Fibroblast of skin of right quadriceps (primary cell): ENCODE measurements at places on chromosomes 4 and X.

GRCh38 chrX:97842468-97843199 lies 958.9 kb downstream of the RPA4 start:
- DNase-seq: no peak

- no peak for DNase-seq
These were observed 47.0 kb upstream of the NKAP start for GRCh38 chrX:119990556-119991004.

- peak; percentile 24 for DNase-seq
These were observed at the start of gene ADGRG2 for GRCh38 chrX:19121898-19122640. ADGRG2 (minus strand) TSS chrX:19122468; CDS start chrX:19068834, 53,634 bp downstream.

DNA sequence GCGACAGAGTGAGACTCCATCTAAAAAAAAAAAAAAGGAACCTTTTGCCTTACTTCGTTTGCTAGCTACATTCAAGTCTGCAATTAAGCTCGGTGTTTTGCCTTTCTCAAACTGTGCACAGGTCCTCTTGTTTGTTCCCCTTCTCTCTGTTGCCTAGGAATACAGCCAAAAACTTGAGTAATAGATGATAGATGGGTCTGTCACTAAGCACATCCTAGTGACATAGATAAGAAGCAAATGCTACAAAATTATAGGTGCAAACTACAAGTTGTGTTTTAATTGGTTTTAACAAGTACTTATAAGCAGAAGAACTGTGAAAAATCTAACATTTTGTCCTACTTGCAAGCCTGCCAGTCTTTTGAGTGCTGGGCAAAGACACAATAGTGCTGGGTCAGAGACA lies 95.2 kb downstream of the SNCA start:
- no peak for DNase-seq

GRCh38 chrX:997631-998137 lies 214.8 kb downstream of the CRLF2 start:
- DNase-seq: no peak

DNA sequence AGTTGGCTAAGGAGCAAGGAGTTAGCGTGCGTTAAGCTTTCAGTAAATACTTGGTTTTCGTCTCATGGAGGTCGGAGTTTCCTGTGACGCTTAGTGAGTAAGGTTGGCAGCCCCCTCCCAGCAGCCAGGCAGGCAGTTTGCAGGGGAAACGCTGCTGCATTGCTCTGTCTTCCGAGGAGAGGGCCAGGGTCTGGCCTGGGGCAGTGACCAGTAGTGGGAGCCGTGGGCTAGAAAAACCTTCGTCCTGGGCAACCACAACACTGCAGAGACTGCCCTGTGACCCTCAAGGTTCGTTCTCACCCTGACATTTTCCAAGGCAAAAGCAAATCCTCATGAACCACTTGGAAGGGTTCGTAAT lies 432 bp downstream of the TMEM175 start:
- no peak for DNase-seq

- DNase-seq: peak; percentile 1
These were observed 1.6 kb downstream of the MID2 start for GRCh38 chrX:107827030-107827831.

- DNase-seq: no peak
These were observed 69.3 kb upstream of the HELT start for GRCh38 chr4:184949020-184949419.

GRCh38 chr4:57109847-57110639 lies at the start of gene IGFBP7:
IGFBP7 (minus strand) TSS chr4:57110385; CDS start chr4:57110351, 34 bp downstream.
- DNase-seq: no peak

DNA sequence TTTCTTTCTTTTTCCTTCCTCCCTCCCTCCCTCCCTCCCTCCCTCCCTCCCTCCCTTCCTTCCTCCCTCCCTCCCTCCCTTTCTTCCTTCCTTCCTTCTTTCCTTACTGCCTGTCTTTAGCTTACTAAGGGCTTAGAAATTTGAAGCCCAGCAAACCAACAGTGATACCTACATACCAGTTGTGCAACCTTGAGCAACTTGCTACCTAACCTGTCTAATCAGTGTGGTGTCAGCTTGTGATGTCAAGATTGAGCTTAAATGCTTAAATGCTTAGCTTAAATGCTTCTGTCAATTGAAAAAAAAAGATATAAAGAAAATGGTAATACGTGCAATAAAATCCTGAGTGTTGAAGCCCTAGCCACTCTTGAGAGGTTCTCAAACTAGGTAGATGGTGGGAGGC lies 728.6 kb downstream of the TRIML1 start:
- no peak for DNase-seq

DNA sequence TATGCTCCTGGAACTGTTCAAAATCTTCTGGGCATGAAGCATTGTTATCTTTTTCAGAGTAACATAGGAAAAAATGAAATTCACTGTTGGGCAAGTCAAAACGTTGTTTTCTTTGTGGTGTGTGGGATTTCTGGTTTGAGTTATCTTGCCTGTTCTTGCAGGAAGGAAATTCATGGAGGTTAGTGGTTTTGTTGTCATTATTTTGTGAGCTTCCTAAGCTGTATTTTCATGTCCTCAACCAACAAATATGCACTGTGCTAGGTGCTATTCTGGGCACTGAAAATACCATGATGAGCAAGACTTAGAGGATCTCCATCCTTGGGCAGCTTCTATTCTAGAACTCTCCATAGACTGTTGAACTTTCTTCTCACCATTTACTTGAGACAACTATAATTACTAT lies 16.9 kb downstream of the SPINK2 start:
- DNase-seq: peak; percentile 72

DNA sequence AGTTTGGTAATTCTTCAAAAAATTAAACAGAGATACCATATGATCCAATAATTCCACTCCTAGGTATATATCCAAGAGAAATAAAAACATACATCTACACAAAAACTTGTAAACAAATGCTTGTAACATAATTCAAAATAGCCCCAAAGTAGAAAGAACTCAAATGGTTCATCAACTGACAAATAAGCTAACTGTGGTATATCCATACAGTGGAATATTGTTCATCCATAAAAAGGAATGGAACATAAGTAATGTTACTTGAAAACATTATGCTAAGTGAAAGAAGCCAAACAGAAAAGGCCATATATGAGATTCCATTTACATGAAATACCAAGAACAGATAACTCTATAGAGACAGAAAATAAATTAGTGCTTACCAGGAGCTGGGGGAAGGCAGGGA lies 13.4 kb downstream of the RBBP7 start:
- no peak for DNase-seq

GRCh38 chrX:15465347-15465746 lies 27.8 kb downstream of the PIR start:
- DNase-seq: peak; percentile 45

GRCh38 chr4:141155586-141155985 lies 22.3 kb upstream of the RNF150 start:
- DNase-seq: no peak

GRCh38 chr4:85358831-85359230 lies 116.1 kb upstream of the ARHGAP24 start:
- DNase-seq: no peak

GRCh38 chr4:111228874-111229273 lies 606.0 kb upstream of the PITX2 start:
- peak; percentile 59 for DNase-seq

- peak; percentile 19 for DNase-seq
These were observed 70.5 kb upstream of the IRF2 start for GRCh38 chr4:184544788-184545409.

DNA sequence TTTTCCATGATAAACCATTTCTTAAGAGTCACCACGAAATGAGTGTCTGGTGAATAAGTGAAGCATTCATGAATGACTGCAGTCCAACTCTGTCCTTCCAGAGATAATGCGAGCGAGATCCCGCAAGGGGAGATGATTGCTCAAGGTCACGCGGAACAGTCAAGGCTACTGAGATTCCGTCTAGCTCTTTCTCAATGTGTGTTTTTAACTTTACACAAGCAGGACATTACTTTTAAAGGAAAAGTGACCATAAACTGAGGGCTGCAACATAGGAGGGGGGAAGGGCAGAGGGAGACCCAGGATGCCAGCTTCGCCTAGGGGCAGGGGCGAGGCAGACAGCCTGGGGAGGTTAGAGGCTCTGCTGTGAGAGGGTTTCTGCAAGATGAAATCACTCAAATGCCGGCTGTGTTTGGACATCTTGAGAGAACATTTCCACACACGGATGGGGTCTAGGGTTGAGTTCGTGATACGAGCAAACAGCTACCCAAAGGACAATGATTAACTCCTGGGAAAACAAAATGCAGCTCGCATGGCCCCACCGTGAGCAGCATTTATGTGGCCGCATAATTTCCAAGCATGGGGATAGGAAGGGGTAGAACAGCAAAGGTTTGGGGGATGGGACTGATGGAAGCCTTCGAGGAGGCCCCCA lies 23.8 kb upstream of the CCNQ start:
- no peak for DNase-seq

DNA sequence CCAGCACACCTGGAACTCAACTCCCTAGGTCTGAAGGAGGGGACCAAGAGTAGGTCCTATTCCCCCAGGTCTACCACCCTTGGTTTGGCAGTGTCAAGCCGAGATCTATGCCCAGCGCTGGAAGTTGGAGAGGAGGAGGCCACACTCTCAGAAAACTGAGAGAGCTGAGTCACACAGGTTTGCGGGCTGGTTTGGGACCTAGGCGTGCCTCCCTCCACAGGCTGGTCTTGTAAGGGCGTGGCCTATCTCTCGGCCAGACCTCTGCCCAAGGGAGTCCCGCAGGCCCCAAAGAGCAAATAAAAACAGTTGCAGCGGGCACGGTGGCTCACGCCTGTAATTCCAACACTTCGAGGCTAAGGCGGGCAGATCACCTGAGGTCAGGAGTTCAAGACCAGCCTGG lies 52.9 kb upstream of the INTU start:
- no peak for DNase-seq

DNA sequence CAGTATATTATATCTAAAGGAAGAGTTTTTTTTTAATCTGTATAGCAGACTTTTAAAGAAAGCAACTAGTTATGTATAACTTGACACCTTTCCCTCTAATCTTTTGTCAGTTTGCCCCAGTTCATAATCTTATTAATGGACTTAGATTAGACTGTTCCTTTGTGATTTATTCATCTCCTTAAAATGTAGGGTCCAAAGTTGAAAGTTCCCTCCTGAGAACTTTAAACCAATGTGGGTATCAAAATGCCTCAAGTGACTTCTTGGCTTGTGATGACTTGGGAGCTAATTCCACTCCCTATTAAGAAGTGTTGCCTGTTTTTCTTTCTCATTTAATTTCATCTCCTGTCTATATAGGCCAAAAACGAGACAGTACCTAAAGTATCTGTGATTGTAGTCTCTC lies 6.3 kb upstream of the SDAD1 start:
- no peak for DNase-seq

DNA sequence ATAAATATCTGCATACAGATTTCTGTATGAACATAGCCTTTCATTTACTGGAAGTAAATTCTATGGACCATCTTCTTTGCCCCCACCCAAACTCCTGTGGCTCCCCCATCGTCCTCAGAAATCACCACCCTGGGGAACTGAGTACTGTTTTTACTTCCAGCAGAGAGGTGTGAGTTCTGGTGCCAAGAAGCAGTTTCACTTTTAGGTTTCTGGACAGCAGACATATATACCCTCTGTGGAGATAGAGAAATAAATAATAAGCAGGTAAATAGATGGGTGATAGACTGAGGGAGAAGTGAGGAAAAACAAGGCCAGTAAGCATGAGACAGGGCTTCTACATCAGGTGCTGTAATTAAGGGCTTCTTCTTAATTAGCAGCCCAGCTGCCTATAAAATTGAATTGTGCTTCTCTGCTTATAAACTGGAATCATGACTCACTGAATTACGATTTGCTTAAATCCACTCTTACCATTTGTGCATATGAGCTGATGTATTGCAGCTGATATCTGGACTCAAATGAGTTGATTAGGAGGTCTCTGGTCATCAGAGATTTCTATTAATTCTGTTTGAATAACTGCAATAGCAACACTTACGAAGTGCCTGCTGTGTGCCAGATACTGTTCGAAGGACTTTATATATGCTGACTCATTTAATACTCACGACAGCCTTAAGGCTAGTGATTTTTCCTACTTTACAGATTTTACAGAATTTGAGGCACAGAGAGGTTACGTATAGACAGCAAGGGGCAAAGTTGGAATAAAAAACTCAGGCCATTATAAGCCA lies 60.8 kb upstream of the DHX15 start:
- DNase-seq: no peak

DNA sequence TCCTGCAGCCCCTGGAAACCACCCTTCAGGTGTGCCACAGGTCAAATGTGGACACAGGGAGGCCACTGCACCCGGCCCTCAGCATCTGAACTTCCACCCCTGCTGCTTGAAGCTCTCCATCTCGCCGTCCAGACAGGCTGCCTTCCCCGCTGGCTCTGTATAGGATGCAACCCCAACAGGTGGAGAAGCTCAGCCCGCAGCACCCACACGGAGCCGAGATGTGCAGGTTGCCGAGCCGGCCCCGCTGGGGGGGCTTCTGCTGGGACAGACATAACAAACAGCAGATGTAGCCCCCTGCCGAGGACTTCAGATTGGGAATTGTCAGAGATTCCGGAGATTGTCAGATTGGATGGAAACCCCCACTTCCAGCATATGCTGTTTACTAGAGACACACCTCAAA lies 20.5 kb downstream of the TMEM187 start:
- DNase-seq: no peak

- no peak for DNase-seq
These were observed 47.5 kb downstream of the CCNI start for GRCh38 chr4:77028246-77028645.
